Stimulated activated CD8-positive, alpha-beta memory T cell treated with anti-CD3 and anti-CD28 coated beads, Interleukin-2, amount 100 ng/mL, for 1 hour (primary cell): ENCODE measurements at places on chromosomes 7 and 10.

DNA sequence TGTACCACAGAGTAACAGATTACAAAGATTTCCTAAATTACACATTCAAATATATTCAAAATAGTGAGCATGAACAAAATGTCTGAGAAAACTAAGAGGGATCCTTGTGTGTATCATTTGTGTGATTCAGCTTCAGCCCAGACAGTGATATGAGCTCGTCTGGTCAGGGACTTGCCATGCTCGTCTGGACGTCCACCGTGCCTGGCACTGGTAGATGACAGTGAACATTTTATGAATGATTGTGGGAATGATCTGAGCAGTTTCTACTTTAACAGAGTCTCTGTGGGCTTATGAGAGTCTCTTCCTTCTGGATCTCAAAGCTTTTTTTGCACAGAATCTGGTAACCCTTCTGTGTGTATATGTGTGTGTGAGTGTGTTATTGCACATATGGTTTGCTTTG, 34.2 kb upstream of the ANKRD2 start:
- no peak for DNase-seq

DNA sequence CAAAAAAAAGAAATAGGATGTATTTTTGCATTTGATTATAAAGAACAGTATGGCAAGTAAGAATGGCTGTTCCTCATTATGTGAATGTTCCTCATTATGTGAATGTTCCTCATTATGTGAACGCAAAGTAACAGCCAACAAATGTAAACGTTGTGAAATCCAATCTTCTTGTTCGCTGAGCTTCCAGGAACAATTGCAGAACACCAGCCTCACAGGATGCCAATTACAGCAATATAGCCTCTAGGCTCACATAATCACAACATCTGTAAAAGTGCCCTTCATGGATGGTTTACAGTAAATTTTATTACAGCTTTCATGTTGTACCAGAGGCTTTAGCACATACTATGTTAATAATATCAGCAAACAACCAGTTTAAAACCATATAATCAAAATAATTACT, 71.6 kb downstream of the THSD7A start:
- DNase-seq = no peak

- DNase-seq = no peak
These were observed 98.5 kb upstream of the LRRTM3 start for GRCh38 chr10:66827353-66827752.

DNA sequence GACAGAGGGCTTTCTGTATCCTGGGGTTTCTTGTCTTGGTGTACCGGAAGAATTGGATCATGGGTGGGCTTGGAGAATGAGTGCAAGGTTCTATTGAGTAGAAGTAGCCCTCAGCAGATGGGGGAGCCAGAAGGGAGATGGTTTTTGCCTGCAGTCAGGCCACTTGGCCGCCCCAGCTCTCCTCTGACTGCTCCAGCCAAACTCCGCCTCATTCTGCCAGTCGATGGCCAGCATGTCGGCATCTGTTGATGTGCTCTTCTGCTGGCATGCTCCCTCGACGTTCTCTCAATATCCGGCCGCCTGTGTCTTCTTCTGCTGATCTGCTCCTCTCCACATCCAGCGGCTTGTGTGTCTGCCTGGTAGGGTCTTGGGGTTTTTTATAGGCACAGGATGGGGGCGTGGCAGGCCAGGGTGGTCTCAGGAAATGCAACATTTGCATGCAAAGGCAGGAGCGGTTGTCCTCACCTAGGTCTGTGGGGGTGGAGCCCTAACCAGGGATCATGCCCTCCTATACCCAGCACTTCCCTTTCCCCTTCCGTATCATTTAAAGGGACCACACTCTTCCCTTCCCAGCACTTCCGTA, 40.2 kb upstream of the TNS3 start:
- no peak for DNase-seq

DNA sequence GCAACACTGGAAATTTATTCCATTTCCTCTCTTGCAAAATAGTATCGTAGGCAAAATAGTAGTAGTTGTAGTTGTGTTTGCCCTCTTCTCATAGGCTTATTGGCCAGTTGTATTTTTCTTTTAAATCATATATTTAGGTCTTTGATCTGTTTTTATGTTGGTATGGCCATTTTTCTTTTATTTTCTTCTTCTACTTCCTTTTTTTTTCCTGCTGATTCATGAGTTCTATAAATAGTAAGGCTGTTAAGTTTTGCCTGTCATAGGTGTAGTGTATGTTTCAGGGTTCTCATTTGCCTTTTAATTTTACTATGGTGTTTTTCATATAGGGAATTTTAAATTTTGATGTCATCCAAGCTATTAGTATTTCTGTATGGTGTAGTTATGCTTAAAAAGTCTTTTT, 25.4 kb upstream of the MRC1 start:
- no peak for DNase-seq

DNA sequence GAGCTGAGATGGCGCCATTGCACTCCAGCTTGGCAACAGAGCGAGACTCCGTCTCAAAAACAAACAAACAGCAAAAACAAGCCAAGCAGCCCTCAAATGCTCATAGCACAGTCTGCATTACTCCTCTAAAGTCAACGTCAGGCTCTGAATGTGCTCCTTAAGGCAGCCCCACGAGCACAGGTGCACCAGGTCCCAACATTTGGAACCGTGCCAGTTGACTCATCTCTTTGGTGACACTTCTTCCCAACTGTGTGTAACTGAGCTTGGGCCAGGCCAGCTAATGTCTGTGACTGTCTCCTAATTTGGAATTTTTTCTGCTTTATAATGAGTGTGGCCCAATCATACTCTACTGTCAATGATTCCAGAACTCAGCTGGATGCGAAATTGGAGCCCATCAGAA, 66.3 kb upstream of the EFCAB10 start:
- DNase-seq = no peak

GRCh38 chr7:78062214-78062613, 263.6 kb downstream of the PHTF2 start:
- DNase-seq = no peak

DNA sequence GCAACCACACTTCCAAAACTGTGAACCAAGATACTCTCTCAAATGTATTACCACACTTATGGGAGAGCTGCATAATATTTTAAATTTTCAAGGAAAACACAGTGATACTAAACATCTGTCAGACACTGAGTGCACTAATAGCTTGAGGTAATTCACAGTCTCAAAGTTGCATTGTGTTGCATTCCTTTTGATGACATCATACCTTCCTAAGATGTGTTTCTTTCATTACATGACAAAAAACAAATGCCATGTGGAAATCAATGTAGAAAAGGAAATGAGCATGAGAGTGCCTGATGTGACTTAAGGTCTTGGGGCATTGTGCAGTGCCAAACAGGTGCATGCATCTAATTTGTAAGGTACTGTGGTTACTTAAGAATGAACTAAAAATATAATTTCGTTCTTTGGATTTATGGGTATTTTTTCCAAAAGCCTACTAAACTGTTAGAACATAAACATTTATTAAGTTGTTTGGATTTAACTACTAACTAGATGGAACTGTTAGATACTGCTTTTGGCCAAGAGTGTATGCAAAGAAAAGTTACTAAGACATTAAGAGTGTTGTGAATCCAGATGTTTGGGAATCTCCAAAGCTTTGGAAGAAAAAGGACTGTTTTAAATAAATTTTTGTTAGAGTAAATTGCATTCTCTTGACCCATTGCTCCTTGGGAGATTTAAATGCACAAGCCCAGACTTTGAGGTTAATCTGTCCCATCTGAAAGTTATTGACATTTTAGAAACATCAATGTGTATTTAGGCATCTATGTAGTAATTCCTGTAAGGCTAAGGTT, 496.2 kb upstream of the SEMA3D start:
- no peak for DNase-seq

- DNase-seq = no peak
These were observed 7.1 kb downstream of the SND1 start for GRCh38 chr7:127658970-127659630.

DNA sequence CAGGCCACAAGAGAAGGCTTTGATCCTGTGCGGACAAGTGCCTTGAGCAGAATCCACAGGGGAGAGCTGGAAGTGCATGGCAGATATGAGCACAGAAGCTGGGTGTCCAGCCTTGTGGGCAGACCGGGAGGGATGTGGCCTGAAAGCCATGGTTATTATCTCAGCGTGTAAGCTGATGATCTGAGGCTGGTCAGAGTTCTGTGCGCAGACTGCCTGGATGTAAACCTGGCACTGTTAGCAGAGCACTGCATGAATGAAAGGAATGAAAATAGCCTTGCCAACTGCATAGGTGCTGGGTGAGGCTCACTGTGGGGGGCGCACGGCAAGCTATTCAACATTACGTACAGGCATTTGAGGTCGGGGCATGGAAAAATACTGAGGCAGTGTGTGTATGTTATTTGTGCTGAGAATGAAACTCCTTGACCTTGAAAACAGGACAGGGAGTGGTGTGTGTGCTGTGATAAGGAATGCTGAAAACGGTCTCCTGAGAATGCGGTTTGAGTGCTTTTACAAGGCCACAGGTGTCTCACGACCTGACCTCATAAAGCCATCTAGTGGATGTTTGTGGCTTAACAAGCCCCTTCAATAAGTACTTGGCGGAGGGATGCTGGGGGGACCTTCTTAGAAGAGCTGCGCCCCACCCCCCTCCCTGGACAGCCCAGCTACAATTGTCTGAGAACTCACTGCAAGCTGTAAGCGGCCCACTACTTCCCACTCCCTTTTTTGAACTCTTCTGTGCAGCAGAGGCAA, 18.7 kb downstream of the AKR1C1 start:
- no peak for DNase-seq

DNA sequence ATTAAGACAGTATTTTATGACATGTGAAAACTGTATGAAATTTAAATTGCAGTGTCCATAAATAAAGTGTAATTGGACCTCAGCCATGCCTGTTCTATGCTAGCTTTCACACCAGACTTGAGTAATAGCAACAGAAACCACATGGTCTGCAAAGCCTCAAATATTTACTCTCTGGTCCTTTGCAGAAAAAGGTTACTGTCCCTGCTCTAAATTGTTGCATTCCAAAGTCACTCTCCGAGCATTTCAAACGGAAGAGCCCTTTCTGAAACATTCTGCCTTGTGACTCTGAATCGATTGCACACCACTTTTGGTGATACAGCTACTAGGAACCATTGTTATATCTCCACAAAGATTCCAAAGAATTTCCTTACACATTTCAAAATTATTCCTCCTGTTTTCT, 81.0 kb upstream of the STK17A start:
- no peak for DNase-seq

- DNase-seq = no peak
These were observed 83.7 kb upstream of the PDGFA start for GRCh38 chr7:603152-603951.

DNA sequence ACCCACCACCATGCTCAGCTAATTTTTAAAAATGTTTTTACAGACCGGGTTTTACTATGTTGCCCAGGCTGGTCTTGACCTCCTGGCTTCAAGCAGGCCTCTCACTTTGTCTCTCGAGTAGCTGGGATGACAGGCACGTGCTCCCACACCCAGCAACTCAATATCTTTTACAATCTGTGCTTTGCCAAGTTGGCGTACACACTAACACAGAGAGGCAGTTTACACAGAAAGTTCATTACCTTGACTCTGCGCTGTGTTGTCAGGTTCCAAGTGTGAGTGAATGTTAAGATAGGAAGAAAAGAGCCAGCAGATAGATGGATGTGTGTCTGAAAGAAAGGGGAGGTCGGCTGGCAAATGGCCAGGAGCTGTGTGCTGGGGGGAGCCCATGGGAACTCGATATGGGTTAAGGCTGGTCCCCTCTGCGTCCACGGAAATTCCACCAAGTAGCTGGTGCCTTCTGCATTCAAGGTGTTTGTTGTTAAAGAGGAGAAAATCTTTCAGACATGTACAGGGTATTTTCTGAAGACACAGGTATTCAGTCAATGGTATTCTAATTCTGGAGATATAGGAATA, 299.8 kb downstream of the CAMK1D start:
- no peak for DNase-seq

DNA sequence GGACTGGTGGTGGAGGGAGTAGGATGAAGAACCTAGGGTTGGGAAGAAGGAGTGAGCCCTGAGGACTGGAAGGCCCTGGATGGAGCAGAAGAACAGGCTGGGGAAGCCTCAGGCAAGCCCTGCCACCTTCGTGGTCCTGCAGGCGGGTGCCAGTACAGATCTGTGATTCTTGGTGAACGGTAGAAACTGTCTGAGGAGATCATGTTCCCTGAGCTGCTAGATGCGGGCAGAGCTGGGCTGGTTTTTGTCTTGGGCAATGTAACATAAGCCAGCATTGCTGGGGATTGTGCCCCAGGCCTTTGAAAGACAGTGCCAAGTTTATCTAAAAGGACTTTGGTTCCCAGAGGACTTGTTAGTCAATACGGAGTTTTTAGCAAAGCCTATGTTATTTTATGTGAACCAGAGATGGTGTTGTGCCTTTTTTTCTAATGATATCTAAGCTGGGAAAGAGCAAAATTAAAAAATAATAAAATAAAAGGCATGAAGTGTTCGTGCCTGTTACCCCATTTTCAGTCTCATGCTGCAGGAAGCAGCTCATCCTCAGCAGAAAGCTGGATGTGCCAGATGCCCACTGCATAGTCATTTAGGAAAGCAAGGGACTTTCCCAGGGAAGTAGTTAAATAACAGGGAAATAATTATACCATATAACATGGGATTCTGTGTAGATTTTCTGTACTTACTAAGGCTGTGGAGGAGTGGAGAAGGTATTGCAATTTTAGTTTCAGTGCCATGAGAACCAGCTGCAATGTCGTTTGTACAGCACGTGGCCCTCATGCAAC, 24.4 kb upstream of the FIGNL1 start:
- no peak for DNase-seq

DNA sequence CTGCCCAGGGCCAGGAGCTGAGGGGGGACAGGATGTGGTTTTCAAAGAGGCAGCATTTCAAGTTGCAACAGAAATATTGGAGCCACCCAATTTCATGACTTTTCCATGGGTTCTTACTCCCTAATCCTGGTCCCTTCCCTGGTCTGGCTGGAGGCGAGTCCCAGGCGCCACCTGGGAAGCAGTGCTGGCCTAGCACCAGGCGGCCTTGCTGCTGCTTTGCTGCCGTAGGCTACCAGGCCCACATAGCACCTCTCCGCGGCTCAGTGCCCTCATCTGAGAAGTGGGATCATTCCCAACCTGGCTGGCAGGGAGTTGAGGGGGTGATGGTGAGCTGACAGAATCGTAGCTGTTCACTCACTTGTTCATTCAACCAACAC, 33.7 kb downstream of the ZMIZ1 start:
- DNase-seq = no peak

GRCh38 chr10:74881253-74881884, 55.0 kb downstream of the KAT6B start:
- no peak for DNase-seq

- DNase-seq = no peak
These were observed 36.7 kb upstream of the SLC35B4 start for GRCh38 chr7:134353411-134353810.

- DNase-seq = no peak
These were observed 156.3 kb downstream of the SLC16A9 start for GRCh38 chr10:59553162-59553900.

- no peak for DNase-seq
These were observed 235.2 kb downstream of the DPP6 start for GRCh38 chr7:154287356-154287755.

GRCh38 chr10:83982812-83983211, 156.5 kb upstream of the GHITM start:
- no peak for DNase-seq

DNA sequence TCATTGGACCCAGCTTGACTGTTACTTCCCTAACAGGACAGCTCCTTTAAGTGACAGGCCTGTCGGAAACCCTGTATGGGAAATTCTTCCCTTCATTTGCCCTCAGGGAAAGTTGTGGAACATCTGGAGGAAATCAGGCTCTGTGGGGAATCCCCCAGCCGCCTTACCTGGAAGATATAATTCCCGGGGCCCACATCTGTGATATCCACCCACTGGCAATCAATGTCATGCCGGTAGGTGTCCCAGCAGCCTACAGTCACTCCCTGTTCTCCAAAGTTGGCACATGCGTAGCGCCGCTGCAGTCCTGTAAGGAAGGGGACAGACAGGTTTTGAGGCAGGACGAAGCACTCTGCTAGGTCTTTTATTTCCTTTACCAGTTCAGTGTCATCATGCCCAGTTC, 16.6 kb downstream of the LOXL4 start:
- no peak for DNase-seq
